Fibroblast of the aortic adventitia (primary cell): ENCODE measurements at places on chromosomes 1 and 21.

- DNase-seq, result no peak
Measured at GRCh38 chr1:155226910-155227260, 18.4 kb downstream of the MTX1 start.

DNA sequence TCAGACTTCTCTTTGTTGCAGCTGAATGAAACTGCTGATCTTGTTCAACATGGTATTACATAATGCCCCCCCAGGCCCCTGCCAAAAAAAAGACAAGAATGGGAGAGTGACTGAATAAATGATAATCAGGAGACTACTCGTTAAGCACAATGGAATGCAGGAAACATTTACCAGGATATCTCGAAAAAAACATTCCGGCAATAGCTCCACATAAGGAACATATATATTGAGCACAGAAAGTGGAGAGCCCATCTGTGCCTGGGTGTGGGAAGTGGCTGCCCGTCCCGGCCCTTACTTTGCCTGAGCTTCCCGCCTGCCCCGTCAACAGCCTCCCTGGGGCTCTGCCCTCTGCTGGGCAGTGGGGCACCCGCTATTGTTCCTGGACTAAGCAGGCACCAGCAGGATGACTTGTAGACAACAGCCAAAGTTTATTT, 13.3 kb downstream of the TRIM11 start:
- DNase-seq, result peak; percentile 88

GRCh38 chr1:96178053-96178452, 543.5 kb upstream of the PTBP2 start:
- no peak for DNase-seq

DNA sequence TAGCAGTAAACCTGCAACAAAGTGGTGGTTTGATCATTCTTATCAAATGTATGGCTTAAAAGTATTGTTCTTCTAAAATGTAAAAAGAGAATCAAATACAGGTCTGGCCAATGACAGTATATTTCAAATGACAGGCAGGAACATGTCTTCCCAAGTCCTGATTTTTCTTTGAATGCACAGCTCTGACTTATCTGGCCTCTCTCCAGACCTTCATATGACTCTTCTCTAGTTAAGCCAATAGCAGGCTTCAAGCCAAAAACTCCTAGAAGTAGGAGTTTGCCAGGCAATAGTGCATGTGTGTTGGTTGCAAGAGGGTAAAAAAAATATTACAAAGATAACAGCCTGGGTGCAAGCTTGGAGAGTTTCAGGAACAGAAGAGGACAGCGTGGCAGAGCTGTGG, 345.5 kb downstream of the SMYD3 start:
- DNase-seq, result peak; percentile 91

- DNase-seq, result no peak
Measured at GRCh38 chr1:5501206-5501930, 490.9 kb downstream of the NPHP4 start.

- peak; percentile 83 for DNase-seq
Measured at GRCh38 chr1:17045634-17046333, 8.0 kb downstream of the SDHB start.

DNA sequence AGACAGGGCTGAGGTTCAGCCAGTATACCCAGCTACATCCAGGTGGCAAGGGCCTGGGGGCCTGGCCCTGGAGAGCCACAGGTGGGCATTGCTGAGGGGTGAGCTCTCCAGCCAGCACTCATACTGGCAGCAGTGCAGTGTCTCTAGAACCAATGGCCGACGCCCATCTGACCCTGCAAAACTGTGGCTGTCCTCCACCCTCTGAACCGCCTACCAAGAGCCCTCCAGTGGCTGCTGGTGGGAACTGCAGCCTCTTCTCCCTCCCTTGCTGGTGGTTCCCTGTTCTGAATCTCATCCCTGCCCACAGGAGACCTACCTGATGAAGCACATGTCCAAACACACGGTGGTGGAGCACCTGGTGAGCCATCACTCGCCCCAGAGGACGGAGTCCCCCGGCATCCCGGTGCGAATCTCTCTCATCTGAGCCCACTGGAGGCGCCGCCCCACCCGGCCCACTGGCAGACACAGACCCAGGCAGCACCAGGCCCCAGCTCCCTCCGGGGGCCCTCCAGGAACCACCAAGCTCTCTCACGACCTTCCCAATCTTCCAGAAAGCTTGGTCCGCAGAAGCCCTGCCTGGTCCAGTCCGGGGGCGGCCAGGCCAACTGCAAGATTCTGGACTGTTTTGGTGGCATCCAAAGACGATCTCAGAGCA, 22.1 kb downstream of the A3GALT2 start:
- peak; percentile 69 for DNase-seq

DNA sequence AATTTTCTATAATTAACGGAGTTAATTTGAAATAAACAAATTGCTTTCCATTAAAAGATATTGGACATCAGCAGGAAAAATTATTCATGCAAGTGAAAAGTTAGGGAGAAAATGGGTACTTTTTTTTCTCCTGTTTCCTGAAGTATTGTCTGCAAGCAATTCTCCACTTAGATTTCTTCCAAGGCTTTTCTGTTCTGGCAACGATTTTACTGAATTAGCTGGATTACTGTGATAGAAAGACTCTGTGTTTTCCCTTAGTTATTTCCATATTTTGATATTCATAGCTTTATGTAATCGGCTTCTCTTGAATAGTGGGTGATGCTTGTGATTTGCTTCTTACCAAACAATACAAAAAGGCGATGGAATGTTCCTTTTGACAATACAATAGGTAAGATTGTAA, 1333.9 kb downstream of the AMY1C start:
- DNase-seq, result no peak

DNA sequence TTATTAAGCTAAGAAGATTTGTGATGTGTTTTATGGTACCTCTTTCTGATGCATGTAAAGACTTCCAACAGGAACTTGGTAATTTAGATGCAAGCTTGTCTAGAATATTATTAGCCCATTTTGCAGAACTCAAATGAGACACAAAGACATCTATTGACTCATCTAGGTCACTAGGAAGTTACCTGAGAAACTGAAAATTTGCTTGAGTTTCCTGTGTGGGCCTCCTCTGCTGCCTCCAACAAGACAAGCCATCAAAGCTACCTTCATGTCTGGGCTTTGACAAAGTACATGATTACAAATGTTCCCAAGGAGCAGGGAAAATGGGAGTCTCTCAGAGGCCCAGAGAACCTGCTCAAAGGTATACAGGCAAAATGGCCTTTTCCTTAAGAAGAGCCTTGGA, 5.6 kb downstream of the RUNX1 start:
- no peak for DNase-seq

DNA sequence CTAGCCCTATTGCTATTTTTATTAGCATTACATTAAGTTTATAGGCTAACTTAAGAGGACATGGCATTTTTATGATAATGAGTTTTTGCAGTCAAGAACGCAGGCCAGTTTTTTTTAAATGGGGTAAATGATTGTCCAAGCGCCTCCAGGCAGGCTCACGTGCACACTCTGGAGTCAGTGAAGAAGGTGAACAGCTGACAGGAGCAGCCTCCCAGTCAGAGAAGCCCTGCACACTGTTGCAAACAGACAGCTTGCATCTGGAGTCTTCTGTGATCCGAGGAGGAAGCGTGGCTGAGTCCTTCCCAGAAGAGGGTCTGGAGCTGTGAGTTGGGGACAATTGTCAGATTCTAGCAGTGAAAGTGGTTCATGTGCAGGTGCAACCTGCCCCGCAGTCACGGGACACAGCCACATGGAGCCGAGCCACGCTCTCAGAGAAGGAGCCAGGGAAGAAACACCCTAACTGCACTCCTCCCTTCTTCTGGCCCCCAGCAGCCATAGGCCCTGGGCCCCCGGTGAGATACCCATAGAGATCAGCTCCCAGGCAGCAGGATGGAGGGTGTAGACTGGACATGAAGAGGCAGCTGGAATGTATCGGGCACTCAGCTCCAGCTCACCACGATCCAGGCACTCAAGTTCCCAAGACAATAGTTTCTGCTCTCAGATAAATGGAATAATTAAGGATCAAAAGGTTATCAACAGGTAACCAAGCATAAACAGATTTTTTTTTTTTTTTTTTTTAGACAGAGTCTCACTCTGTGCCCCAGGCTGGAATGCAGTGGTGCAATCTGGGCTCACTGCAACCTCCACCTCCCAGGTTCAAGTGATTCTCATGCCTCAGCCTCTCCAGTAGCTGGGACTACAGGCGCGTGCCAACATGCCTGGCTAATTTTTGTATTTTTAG, 26.4 kb downstream of the CAPN2 start:
- DNase-seq, result no peak

DNA sequence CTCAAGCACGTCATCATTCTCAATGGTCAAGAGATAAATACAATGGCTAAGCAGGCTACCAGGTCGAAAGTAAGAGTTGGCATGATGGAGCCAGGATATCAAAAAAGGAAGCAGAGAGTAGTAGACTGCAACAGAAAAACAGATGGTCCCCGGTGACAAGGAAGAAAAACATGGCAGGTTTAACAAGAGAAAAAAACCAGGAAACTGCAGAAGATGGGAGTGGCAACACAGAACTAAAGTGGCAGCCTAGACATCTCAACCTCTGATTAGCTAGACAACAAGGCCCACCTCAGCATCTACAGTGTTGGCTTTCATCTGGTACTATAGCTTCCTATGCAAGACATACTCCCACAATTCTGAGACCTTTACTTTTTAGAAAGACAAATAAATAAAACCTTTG, 3.1 kb downstream of the UBR4 start:
- DNase-seq, result no peak

DNA sequence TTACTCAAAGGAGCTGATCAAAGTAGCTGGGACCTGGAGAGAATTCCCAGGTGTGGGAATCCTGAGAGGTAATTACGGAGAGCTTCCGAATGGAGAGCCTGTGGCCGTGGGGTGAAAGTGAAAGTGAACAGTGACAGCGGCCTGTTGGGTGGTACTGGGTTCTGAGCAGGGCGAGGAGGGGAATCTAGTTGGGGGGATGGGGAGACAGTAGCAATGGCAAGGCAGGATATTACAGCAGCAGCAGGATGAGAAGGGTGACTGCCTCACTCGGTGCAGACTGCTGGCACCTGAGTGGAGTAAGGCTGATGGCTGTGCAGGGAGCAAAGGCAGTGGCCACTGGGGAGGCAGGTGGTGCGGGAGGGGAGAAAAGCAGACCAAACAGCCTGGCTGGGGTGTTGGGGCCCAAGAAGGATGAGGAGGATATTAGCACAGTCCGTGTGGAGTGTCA, 70.3 kb upstream of the PRDX6 start:
- no peak for DNase-seq

DNA sequence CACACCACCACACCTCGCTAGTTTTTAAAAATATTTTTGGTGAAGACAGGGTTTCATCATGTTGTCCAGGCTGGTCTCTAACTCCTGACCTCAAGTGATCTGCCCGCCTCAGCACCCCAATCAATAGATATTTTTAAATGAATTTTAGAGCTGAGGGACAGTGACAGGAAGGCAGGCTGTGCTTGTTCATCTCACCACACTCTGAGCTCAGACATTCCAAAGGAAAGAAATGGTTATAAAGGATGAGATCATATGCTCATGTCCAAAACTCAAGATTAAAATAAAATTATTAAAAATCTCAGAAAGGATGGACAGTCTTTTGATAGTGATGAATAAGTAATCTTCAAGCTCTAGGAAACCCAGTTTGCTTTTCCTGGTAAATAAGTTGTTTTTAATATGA, 40.9 kb downstream of the L1TD1 start:
- no peak for DNase-seq

DNA sequence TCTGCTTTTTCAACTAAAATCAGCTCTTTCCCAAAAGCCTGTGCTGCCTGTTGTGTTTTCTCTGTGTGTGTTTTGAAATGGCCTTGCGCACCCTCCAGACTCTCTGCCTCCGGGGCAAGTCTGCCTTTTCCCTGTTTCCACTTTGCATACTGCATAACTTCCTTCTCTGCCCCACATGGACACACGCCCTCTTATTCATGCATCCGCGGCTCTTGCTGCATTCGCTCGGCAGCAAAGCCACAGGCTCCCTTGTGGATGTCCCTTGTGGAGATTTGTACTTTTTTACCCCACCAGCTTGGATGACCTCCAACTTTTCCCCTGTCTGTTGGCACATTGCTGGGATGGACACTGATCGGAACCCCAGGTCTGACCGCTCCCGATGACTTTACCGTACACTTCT, 147.6 kb downstream of the ADSS2 start:
- DNase-seq, result no peak

DNA sequence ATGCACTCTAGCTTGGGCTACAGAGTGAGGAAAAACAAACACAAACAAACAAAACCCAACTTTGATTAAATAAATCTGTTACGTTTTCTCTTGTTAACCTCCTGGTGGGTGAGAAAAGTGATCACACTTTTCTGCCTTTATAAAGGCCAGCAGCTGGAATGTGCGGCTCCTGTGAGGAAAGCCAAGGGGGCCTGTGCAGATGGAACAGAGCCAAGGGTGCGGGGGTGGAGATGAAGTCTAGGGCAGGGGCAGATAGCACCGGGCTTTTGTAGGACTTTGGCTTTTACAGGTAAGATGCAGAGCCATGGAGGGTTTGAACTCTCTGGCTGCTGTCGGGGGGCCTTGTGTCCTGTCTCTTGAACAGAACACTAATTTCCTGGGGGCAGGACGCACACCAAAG, 40.7 kb upstream of the GPR37L1 start:
- DNase-seq, result no peak

- DNase-seq, result no peak
Measured at GRCh38 chr1:164256456-164256855, 302.5 kb upstream of the PBX1 start.

DNA sequence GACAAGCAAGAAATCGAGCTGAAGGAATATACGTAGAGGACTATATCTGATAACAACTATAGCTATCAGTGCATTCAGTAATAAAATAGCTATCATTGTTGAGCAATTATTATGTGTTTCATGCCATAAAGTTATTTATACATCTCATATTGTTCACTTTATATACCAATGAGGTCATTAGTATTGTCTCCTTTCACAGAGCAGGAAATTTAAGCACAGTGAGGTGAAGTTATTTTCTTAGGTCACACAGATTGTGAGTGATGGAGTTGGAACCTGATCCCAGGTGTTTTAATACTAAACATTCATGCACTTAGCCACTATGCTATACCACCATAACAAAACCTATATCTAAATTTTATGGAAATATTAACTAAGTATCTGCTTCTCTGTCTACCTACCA, 180.5 kb upstream of the DPYD start:
- no peak for DNase-seq

DNA sequence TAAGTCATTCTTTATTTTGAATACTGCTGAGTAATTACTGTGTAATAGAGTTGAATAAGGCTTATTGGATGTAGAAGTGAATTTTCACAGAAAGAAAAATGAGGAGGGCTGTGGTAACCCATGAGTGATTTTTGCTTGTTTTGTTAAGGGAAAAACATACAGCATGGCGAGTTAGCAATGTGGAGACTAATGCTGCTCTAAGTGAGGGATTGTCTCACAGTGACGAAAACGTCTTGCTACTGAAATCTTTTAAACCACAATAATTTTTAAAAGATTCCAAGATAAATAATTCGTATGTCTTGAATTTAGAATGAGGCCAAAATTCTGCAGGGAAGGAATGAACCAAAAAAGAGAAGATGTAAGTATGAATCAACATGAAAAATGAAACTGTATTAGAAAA, 16.2 kb upstream of the PLA2G4A start:
- DNase-seq, result peak; percentile 96

DNA sequence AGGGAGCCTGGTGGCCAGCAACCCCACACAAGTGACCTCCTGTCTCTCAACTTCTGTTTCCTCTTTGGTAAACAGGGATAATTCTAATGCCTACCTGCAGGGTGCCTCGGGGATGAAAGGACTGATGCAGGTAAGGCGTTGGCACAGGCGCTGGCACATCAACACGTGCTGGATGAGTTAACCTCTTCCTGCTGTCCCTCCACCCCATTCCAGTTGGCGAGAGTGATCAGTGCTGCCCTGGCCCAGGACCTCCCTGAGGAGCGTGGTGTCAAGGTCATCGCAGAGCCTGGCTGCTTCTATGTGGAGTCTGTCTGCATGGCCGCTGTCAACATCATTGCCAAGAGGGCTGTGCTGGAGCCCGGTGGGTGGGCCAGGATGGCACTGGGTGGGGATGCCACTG, 69.1 kb upstream of the TINAGL1 start:
- no peak for DNase-seq
